Stimulated activated CD8-positive, alpha-beta memory T cell treated with anti-CD3 and anti-CD28 coated beads, Interleukin-15, amount 100 ng/mL, for 24 hours (primary cell): ENCODE measurements at places on chromosomes 2 and 18.
A peak's percentile ranks its signal among the peaks of the same experiment; 100 is the strongest.

- no peak for DNase-seq
These were observed 270.8 kb upstream of the DCC start for GRCh38 chr18:52069201-52069600.

DNA sequence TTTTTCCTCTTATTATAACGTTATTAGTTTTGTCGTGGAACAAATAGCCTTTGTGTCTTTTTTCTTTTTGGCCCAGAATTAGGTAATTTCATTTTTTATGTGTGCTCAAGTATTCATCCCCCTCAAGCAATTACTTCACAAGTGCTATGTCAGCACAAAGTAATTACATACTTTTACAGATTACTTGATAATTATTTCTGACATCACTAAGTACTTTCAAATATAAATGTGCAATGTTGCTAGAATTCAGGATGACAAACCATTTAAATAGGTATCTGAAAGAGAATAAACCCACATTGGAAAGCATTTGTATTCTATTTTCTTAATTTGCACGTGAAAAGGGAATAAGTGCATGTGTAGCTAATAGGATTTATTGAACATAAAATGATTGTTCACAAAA lies 238.2 kb downstream of the CDH7 start:
- DNase-seq = no peak

- peak; percentile 40 for DNase-seq
These were observed 45.6 kb downstream of the MEX3C start for GRCh38 chr18:51151568-51152511.

DNA sequence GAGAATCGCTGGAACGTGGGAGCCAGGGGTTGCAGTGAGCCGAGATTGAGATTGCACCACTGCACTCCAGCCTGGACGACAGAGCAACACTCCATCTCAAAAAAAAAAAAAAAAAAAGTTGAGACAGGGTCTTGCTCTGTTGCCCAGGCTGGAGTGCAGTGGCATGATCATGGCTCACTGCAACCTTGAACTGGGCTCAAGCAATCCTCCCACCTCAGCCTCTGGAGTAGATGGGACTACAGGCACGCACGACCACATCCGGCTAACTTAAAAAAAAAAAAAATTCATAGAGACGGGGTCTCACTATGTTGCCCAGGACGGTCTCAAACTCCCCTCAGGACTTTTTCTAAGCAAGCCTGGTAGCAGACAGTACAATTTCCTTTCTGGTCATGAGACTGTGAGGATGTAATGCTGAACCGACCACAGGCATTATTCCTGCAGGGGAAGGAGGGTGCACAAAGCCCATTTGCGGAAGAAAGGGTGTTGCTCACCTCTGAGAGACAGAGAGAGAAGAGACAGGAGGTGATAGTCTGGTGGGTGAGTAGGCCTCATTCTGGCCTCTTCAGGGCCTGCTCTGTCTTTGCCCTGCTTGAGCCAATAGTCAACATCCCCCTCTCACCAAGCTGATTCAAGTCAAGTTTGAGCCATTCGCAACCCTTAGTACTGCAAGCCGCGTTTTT lies 205.3 kb downstream of the ZFP36L2 start:
- no peak for DNase-seq

- peak; percentile 23 for DNase-seq
These were observed 285.6 kb downstream of the AGAP1 start for GRCh38 chr2:235779444-235779896.

GRCh38 chr2:69499242-69499641 lies 62.0 kb upstream of the NFU1 start:
- no peak for DNase-seq

DNA sequence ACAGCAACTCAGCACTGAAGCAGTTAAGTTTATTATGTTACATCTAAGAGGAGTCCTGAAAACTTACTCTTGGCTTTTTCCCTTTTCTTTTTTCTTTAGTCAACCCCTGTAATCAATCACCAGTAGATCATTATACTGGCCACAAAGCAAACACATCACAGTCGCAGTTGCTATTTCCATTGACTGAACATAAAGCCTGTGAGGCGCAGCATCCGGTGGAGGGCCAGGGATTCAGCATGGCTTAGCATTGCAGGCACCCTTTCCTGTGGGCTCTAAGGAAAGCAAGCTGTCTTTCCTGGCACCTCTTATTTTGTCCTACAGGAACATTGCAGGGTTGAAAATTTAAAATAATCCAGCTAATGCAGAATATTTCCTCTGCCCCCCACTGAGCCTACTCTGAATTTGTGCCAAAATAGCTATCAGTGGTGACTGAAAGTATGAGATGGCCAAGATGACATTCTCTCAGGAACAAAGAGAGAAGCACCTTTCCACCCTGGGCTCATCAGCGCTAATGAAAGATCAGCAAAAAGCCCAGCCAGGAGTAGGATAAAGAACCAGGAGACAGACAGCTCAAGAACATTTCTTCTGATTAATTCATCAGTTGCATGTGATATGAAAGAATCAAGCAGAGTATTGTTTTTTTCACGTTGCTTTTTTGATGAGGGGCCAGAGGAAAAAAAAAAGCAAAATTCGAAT lies 85.3 kb upstream of the SULT1C3 start:
- no peak for DNase-seq

DNA sequence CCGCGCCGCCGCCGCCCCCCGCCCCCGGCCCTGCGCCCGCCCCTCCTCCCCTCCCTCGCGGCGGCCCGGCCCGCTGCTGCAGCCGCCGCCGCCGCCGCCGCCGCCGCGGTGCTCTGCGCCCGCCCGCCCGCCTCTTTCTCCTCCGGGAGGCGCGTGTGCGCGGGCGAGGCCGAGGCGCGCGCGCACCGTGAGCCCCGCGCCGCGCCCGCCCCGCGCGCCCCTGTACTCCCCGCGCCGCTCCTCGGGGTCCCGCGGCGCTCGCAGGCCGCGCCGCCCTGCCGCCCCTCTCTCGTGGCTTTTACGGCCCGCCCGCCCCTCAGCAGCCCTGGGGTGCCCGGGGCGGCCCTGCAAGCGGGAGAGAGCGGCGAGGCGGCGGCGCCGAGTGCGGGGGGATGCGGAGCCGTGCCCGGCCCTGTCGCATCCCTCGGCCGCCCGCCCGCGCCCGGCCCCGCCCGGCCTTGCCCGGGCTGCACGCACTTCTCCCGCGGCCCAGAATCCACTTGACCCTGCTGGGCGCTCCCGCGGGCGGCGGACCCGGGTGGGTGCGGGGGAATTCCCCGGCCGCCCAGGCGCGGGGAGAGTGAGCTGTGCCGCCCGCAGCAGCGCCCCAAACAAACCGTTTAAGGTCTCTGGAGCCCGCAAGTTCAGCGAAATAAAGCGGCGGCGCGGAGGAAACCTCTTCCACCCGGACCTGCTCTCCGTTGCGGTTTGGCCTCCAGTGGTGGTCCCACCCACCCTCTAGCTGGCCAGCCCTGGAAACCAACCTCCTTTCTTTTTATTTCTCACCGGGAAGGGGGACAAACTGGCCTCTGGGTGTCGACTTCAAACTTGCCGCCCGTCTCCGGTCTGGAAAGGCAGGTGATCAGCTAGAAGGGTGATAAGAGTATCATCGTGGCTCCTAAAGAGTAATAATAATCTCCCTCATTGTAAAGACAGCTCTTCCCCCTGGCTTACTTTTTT lies 37.4 kb downstream of the AFF3 start:
- no peak for DNase-seq

- DNase-seq = no peak
These were observed 687.8 kb downstream of the NUP35 start for GRCh38 chr2:183812091-183812490.

DNA sequence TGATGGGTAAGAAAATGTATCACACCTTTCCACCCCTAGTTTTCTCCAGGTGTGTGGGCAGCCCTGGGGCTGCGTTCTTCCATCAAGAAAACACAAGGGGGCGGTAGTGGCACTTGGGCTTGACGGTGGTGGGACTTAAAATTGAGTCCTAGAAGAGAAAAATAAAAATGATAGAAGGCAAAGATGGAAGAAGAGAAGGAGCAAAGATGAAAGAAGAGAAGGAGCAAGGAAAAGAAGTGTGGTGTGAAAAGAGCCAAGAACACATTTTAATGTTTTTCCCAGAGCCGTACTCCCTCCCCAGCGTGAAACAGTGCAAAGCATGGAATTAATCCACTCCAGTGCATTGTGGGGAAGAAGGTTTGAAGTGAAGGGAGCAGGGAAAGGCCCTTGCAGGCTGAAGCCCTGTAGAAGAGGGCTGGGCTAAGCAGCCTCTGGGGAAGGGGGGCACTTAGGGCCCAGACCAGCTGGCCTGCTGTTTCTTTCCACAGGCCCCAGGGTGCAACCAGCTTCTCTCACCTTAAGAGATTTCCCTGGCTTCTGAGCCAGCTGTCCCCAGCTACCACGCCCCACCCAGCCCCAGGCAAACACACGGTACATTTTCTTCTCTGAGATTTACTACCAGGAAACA lies 256.8 kb downstream of the RNF152 start:
- no peak for DNase-seq
